ENCODE measurements at places on chromosomes 7 and 10.

DNA sequence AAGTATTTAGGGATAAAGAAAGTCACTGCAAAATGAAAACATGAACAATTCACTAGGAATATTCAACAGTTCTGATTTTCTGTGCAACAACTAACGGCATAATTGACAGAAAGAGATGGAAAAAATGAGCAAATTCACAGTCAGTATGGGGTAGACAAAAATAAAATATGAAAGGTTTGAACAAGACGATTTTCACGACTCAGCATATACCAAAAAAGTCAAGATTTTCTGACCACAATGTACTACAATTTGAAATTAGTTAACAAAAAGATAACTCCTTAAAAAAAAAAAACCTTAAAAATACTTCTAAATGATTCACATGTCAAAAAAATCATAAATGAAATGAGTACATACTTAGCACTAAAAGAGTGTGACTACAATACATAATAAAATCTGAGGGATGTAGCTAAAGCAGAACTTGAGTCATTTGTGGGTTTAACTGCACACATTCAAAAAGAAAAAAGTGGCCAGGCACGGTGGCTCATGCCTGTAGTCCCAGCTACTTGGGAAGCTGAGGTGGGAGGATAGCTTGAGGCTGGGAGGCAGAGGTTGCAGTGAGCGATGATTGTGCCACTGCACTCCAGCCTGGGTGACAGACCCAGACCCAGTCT, 22.6 kb upstream of the MTURN start:
- no peak for DNase-seq

DNA sequence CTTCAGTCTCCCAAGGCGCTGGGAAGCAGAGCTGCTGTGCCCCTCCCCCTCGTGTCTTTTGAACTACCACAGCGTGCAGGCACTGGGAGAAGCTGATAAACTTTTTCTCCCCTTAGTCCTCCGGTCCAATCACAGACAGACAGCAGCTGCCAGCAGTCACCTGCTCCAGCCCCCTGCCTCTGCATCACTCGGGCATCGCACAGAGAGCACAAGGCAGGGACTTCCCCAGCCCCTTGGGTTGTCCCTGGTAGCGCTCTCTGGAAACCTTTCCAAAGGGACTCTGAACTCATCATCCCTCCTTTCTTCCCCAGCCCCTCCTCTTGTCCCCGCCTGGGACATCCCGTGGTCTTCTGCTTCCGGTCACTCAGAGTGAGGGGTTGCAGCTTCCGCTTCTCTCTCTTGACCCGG, 1.4 kb upstream of the NEUROG3 start:
- DNase-seq, result no peak

- no peak for DNase-seq
These were observed 264.3 kb upstream of the RNF32 start for GRCh38 chr7:156376317-156376716.

- DNase-seq, result no peak
These were observed 104.2 kb downstream of the TEX36 start for GRCh38 chr10:125578658-125579315.

DNA sequence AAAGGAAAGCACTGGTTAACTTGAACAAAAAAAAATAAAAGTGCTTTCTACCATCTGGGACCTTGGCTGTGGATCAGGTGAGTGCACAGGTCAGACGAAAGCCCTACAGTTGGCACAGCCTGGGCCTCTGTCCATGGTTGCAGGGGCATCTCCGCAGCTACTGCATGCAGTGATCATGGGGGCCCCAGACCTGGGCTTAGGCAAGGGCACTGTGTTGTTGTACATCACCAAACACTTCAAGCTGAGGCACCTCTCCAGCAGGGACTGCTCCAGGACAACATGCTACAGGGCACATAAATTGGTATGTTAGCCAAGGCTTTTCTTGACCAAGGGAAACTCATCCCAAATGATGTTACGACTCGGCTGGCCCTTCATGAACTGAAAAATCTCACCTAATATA, 23.5 kb downstream of the KLHL7 start:
- no peak for DNase-seq

DNA sequence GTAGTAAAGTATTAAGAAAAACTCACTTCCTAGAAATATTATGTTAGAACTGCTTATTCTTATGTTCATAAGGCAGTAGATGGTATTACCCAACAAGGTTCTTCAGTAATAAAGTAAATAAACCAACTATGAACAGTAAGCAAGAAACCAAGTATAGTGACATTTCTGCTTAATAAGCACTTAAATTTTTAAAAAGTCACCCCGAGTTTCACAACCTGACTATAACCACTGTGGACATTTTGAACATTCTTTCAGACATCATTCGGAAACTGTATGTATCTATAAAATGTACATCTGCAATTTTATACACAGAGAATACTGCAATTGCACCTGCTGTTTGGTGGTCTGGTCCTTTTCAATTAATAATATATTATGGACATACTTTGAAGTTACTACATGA, 1073.6 kb downstream of the XPNPEP1 start:
- no peak for DNase-seq

GRCh38 chr7:67588631-67589030, 592.0 kb downstream of the TYW1 start:
- no peak for DNase-seq

GRCh38 chr10:85319826-85320225, 991.4 kb downstream of the CCSER2 start:
- no peak for DNase-seq

GRCh38 chr7:16657656-16658279, 11.8 kb downstream of the BZW2 start:
- no peak for DNase-seq

DNA sequence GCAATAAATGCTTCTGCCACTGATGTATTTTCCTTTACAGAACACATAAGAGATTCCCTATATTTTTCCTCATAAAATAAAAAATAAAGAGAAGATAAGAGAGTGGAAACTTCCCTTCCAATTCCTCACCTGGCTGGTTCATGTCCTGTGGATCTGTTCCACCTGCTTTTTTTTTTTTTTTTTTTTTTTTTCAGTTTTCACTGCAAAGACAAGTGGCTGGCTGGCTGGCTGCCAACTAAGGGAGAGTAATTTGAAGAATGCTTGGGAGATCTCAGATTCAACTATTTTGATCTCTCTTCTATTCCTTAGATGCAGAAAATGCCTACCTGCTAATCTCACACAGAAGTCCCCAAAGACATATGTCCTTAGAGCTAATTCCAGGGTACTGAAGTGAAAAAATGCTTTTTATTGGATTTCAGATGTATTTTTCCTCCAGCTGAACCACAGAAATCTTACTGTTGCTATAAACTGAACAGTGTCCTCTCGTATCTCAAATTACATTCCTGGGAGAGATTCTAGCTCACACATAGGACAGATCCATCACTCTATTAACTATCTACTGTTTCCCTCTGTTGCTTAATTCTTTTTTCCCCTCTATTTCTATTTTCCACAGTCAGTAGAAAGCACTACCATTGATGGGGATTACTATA, 120.8 kb downstream of the NRCAM start:
- no peak for DNase-seq

DNA sequence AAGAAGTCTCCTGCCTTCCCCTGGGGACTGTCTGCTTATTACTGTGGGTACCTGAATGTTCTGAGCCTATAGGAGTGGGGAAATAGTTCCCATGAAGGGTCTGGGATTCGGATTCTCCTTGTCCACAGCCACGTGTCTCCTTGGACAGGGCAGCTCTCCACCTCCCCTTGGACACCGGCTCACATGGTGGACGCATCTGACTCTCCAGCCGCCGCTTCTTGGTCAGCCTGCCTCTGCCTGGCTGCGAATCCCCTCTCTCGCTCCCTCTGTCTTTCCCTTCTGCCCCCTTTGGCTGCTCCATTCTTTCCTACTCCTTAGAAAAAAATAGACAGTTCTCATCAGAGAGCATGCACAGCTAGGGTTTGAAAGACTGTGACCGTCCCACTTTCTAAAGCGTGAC, 46.9 kb downstream of the JAKMIP3 start:
- no peak for DNase-seq

- DNase-seq, result no peak
These were observed 110.1 kb upstream of the KLF6 start for GRCh38 chr10:3895045-3895631.

DNA sequence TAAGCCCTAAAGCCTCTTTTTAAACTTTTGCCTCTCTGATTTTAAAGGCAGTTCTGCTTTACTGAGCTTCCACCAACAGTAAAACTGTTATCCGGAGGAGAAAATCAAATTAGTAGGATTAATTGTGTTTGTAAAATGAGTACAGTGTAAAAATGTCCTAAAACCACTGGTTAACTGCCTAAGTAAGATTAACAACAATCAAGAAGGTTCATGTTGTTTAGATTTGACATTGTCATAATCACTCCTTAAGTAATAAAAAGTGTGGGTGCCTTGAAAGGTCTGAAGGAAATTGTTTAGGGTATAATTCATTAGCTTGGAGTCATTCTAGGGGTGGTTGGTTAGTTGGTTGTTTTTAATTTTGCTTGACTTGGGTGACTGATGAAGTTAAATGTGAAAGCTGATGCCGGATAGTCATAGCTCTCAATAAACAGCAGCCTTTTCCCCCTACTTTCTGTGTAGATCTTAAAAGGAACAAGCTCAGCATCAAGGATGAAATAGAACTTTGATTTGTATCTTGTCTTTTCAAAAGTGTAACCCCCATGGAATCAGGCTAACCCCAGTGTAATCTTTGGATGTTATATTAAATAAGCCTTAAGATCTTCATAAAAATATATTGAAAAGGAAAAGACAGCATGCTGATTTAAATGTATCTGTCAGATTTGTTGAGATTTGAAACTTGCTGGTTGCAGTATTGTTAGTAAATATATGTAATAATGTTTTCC, 148.3 kb downstream of the ARID5B start:
- no peak for DNase-seq

DNA sequence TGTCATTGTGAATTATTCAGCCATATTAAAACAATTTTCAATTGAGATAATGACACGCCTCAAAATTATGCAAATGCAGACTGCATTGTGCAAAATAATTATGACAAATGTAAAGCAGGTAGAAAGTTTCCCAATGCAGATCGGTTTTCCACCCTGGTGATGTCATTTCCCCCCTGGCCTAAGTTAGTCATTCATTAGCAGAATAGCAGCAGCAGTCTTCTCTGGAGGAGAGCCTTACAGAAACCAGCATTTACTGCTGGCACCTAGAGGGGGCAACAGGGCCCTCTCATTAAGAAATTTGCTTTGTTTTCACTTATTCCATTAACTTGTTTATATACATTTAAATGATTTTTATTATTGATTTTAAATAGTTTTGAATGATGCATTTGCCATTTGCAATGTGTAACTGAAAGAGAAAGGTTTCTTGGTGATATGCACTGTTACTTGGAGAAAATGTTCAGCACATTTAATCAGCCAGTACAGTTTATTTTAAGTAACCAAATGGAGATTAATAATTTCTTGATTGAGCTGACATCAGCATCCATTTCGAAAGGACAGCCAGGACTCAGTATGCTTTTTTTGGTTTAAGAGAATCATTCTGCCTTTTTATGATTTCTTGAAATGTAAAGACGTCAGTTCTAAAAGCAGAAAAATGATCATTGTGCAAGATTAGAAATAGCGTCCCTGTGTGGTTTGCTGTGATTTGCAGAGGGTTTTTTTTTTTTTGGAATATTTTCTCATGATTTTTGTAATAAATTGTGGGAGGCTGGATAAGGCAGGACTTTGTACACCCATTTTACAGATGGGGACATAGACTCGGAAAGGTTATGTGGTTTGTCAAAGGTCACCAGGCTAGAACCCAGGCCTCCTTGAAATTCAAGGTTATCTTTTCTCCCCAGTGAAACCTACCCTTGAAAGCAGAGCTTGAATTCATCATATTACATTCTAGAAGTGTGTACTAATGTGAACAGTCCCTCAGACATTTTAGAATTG, 3.5 kb downstream of the ARID5B start:
- peak; percentile 39 for DNase-seq

DNA sequence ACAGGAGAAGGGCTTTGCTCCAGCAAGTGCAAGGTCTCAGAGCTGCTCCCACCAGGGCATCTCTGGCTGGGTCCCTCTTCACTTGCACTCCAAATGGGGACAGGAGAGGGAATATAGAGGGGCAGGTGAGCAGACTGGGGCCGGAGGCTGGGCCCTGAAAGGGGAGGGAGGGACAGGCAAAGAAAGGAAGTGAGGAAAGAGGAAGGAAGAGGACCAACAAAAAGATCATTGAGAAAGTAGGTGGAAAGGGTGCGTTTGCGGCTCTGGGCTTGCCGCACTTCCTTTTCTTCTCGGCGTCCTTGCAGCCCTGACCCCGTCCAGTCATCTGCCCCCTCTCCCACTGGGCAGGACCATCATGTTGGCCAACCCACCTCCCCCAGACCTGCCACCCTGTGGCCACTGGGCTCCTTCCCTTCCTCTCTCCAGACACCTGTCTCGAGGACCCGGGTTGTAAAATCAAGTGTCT, 14.0 kb downstream of the ITPRIP start:
- no peak for DNase-seq

DNA sequence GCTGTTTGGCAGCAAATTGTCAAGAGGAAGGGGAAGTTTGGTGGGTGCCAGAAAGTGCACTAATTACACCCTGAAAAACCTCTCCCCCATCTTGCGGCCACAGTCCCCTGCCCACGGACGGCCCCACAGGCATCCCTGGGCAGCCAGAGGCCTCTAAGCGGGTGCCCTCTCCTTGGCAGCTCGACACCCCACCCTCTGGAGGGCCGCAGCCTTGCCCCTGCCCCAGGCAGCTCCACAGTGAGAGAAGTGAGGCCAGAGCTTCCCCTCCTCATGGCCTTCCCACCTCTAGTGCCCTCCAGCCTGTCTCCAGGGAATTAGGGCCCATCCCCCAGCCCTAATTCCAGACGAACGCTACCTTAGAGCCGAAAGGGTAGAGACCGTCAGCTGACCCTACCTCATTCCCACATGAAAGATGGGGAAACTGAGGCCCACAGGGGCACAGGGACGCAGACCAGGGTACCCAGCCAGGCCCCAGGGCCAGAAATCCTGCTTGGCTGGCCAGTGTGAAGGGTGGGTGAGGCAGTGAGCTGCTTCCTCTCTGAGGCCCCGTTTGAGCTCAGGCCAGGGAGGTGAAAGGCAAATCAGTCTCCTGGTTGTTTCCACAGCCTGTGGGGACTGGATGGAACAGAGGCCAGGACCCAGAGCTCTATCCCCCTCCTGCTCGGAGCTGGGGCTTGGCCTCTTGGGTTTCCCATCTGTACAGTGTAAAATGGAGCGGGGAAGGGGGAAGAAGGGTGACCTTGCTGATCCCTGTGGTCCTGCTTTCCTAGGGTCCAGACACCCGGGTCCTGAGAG, 10.0 kb downstream of the ZCCHC24 start:
- DNase-seq, result no peak

DNA sequence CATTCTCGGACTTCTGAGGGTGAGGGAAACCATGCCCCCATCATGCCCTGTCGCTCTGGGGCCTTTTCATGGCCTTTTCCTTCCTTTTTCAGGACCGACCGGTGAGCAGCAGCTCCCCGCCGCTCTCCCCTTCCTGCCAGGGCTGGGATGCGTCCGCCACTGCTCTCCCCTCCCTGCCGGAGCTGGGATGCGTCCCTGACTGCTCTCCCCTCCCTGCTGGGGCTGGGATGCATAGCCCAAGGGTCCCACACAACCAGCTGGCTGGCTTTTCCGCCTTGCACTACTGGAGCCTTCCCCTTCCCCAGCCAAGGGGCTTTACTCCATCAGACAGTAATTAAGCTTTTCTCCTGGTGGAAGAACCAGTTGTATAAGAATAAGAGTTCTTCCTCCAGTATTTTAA, 129.7 kb upstream of the COBL start:
- no peak for DNase-seq

GRCh38 chr10:613271-614138, 76.0 kb downstream of the DIP2C start:
- no peak for DNase-seq

GRCh38 chr10:90407131-90407530, 450.7 kb downstream of the HTR7 start:
- no peak for DNase-seq
